GM12891 (cell line): ENCODE measurements at places on chromosomes 7 and 10.

- no peak for DNase-seq
Measured at GRCh38 chr7:148963583-148964482, 64.5 kb downstream of the PDIA4 start.

- DNase-seq = no peak
Measured at GRCh38 chr10:86596266-86596665, 58.1 kb upstream of the OPN4 start.

GRCh38 chr7:45563941-45564461, 10.2 kb upstream of the ADCY1 start:
- DNase-seq = no peak

GRCh38 chr7:119925581-119926289, 347.2 kb upstream of the KCND2 start:
- no peak for DNase-seq

GRCh38 chr10:103448746-103449145, 3.4 kb downstream of the CALHM2 start:
- DNase-seq = no peak

DNA sequence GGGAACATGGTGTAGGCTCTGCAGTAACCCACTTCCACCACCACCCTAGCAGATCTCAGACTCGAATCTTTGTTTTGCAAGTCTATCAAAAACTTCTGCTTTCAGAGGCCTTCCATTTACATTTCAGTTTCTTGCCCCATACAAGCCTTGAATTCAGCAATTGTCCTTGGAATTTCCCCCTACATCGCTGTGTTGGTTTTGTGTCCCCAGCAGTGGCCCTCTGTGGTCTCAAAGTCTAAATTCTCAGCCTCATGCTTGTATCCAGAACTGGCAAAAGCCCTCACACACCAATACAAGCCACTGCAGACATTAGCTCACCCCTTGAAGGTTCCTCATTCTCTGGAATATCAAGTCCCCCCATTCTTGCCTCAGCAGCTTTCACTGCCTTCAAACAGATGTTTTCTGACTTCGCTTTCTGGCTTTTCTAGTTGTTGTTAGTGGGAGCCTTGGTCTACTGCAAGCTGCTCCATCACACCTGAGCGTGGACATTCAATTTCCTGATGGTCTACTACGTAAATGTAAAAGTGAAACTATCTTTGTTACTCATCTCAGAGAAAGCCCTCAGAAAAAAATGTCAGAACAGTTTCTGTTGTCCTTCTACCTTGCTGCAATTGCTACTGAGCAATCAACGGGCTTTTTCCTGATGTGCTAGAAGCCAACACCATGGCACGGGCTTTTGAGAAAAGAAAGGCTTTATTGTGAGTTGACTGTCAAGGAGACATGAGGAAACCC, 1.8 kb upstream of the NUB1 start:
- no peak for DNase-seq
